ENCODE measurements at places on chromosomes 3 and 15. TPM values are rescaled to one million over a fixed set of nuclear protein-coding genes. Genes with fewer than 3 reads are reported as not detected.

GRCh38 chr3:144380849-144381248, 409.2 kb downstream of the DIPK2A start:
- no peak for DNase-seq

TPM1 gene
- 9.4 TPM for total RNA-seq

ITPKA gene
- total RNA-seq, result not detected

DZIP1L gene
- not detected for total RNA-seq

- DNase-seq, result no peak
Measured at GRCh38 chr15:77981281-77982126, 96.0 kb downstream of the TBC1D2B start.

GRCh38 chr3:25582242-25582641, 82.5 kb downstream of the TOP2B start:
- no peak for DNase-seq

DNA sequence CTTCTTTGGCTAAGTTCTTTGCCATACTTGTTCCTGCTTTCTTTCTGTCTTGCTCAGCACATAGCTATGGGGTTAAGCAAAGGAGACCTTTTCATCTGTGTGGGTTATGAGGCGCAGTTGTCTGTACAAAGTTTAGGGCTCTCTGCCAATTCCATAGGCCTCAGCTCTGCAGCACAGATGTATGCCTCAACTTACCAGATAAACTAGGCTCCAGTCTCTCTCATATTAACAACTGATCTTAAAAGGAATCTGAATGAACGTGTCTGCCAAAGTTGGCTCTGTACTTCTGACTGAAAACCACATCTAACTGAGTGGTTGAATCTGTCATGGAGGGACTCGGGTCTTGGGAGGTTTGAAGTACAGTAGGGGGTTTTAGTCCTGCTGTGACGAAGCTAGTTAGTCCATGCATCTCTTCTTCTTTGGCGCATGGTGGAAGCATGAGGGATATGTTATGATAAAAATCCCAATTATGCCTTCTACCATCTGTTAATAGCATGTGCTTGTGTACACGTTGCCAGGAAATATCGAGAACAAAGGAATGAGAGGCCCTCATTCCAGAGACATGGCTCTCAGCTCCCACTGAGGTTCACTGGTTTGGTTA, 114.6 kb upstream of the TSC22D2 start:
- no peak for DNase-seq

DNA sequence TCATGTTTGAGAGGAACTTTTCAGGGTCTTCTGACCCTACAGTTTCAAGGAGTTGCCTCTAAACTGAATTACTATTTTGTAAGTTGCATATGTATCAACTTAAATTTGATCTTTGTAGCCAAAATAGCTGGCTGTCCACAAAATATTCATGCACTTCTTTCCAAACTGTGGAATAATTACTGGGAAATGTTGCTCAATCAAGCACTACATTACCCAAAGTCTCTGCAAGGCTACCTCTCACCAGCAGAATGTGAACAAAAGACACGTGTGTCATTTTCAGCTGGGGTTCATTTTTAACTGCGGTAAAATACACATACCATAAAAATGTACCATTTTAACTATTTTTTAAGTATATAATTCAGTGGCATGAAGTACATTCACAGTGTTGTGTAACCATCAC, 320.4 kb downstream of the CTNNB1 start:
- DNase-seq, result no peak

DNA sequence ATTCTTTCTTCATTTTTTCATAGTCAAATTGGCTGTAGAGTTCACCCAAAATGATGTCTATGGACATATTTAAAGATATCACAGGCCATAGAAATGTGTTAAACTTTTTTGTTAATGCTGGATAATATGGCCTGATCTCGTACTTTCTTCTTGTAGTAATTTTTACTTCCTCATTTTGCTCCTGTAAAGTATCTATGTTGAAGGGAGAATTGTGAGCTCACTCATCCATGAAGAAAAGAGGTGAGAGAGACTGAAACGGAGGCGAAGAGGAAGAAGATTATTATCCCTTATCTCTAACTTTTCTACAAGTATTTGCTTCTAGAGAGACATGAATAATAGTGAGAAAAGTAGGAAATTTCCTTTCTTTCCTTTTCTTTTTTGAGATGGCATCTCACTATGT, 613.8 kb upstream of the TBL1XR1 start:
- DNase-seq, result no peak

Data from CD8-positive, alpha-beta T cell (primary cell).